ENCODE measurements at places on chromosomes 4 and X.

DNA sequence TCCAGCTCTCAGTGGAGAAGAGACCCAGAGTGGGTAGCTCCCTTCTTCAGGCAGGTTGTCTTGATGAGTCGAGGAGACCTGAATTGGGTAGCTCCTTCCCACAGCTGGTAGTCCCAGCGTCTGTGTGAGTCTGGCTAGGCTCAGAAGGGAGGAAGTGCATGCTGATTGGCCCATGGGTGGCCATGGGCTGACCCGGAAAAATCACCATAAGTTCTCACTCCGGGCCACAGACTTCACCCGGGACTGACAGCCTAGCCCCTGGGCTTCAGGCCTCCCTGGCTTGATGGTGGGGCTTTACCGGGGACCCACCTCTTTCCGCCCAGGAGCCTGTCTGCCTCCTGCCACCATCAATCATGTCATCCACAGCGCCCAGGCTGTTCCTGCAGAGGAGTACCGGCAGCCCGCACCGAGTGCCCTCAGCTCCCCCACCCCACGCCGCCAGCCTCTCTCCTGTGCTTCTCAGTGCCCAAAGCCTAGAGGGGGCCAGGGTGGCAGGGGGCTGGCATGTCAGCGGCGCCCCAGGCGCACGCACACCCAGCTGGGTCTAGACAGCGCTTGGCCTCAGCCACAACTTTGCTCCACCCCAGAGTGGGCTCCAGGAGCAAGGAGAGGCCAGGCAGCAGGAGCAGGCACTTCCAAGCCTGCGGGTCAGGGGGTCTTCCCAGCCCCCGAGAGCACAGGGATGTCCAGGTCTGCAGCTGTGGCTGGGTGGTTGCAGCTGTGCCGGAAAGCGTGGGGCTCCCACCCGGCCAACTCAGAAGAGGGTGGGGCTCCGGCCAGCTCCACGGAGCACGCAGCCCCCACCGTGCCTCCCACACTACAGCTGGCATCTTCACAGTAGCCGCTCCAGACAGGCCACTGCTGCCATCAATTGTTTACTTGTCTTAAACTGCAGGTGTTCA, 16.1 kb upstream of the SAT1 start:
- no peak for DNase-seq

- DNase-seq, result peak; percentile 75
Observed at GRCh38 chr4:186297013-186297645, 31.1 kb downstream of the F11 start.

DNA sequence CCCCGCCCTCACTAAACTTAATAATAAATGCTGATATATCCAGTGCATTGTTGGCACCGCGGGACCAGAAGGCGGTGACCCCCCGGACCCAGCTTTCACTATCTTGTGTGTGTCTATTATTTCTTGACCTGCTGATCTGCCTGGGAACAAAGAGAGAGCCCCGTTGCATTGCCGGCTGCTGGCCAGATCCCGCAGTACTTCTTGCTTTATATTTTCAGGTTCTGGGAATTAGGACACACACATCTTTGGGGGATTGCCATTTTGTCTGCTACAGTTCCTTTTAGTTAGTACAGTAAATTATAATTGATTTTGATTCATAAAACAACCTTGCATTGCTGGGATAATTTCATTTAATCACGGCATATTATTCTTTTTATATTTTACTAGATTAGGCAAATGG, 2.2 kb upstream of the RTL8B start:
- no peak for DNase-seq

- DNase-seq, result peak; percentile 14
Observed at GRCh38 chr4:31737419-31737818, 1017.2 kb downstream of the PCDH7 start.

All from GM13977 (cell line).